ENCODE measurements at places on chromosomes 11 and 22.

DNA sequence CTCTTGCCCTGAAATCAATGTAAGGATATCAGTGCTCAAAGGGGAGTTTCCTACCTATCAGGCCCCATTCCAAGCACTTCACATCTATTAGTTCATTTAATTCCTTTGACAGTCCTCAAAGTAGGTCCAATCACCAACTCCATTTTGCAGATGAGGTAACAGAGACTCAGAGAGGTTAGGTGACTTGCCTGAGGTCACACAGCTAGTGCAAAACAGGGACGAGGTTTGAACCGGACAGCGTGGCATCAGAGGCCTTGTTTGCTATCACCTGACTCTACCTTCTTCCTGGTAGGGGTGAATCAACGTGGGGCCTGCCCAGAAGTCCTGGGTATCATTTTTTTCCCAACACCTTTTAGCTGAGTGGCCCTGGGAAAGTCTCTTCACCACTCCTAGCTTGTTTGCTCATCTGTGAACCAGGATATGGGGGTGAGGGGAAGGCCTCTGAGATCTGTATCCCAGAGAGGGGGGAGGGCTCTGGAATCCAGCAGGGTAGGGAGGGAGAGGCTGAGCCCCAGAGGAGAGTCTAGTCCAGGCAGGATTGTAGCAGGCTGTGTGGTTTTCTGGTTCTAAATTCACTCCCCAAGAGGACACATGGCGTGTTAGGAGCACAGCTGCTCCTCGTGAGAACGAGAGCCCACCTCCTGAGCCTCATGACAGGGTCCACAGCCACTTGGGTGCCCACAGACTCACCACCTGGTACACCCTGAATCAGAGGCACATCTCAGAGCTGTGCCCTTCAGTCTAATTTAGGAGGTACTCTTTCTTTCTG lies 174.7 kb downstream of the MN1 start:
- DNase-seq: no peak

DNA sequence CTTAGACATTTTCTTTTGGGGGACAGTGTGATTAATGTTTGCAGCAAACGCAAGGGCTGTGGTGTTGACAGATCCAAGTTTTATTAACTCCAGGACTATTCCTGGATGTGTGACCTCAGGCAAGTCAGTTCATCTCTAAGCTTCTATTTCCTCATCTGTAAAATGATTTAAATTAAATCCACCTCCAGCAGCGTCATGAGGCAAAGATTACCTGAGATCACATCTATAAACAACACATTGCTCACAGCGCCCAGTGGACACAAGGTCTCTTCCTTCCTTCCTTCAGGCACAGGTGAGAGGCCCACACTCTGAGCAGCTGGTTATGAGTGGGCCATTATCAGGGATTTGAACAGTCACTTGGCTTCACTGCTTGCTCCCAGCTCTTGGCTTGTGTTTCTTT lies 111.2 kb upstream of the RASSF10 start:
- no peak for DNase-seq

GRCh38 chr11:85823816-85824215 lies 12.9 kb upstream of the SYTL2 start:
- no peak for DNase-seq

DNA sequence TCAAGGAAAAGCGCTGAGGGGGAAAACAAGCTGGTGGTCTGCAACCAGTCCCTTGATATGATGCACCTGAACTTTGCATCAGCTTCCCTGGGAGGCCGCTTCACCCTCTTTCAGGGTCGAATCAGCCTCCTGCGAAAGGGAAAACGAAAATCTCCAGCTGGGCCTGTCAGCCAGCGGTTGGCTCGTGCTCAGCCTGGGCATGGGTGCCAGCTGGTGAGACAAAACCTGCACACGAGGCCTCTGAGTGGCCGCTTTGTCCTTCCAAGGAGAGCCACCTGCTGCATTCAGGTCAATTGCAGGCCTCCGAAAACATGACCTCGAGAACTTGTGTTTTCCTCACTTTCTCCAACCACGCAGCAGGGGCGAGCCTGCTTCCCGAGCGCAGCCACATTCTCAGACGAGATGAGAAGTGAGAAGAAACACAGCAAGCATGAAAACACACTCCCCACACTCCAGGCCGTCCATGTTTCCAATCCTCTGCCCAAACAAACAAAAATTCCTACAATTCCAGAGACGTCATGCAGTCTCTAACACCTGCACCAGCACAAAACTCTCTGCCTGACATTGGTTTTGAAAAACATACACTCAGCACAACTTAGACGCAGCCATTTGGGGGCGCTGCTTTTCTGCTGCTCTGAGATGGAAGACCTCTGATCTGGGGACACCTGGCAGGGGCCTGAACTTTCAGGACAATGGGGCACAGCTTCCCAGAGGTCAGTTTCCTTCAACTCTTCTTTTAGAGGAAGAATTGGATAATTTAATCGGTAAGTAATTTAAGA lies 77.1 kb downstream of the DHCR7 start:
- no peak for DNase-seq

GRCh38 chr22:18078329-18079041 lies 695 bp downstream of the PEX26 start:
- DNase-seq: peak; percentile 29

- no peak for DNase-seq
Measured at GRCh38 chr22:24108073-24108472, 73.2 kb upstream of the SUSD2 start.

- DNase-seq: no peak
Measured at GRCh38 chr11:2272946-2273280, 2.5 kb upstream of the ASCL2 start.

DNA sequence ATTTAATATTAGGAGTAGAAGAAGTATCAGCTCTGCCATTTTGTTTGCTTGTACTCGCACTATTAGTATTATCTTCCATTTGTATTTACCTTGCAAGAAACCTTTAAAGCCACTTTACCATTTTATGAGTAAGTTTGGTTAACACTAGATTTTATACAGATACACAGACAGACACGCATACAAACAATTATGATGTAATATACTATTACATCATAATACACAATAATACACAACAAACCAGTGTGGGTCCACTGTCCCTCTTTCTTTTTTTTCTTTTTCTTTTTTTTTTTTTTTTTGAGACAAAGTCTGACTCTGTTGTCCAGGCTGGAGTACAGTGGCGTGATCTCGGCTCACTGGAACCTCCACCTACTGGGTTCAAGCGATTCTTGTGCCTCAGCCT lies 170.3 kb upstream of the NARS2 start:
- DNase-seq: no peak

DNA sequence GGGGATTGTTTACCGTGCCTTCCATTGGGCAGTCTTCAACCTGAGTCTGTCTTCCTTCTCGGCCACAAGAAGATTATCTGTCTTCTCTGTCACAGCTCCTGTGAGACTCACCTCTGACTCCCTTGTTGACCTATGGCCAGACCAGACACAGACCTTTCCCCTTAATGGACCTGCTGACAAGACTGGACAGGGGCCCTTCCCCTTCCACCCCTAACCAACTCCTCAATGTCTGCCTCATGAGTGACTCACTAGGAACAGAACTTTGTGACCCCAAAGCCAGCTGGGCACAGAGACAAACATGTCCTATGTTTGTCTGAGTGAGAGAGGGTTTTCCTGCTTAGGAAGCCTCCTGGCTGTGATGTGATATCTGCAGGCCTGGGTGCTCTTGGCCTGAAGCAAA lies 405.0 kb downstream of the BRD1 start:
- no peak for DNase-seq

- no peak for DNase-seq
Measured at GRCh38 chr11:45280449-45280848, 5.7 kb downstream of the SYT13 start.

DNA sequence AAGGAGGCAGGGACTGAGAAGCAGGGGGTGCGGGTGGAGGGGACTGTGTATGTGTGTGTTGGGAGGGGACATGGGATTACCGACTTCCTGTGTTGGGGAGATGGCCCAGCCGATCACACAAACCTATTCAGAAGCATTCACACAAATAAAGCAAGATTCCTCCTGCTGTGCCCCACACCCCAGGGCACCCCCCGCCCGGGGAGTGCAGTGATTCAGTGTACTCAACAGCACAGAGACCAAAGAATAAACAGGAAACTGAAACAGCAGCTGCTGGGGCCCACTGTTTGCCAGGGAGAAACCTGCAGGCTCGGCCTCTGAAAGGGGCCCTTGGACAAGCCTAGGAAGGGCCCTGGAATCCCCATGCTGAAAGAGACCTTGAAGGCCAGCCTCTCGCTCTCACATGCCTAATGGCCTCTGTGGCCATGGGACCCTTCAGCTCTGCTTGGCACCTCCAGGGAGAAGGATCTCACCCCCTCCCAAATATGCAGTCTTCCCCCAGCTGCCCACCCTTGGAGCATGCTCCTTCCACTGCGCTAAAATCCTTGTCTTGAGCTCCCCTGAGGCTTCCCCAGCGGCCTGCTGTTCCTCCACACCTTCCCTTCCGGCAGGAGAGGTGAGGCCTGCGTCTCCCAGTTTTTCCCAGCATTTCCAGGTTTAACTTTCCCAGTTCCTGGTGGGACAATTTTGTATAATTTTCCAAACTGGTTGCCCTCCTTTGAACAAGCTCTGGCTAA lies 72.9 kb downstream of the CSNK2A3 start:
- no peak for DNase-seq

DNA sequence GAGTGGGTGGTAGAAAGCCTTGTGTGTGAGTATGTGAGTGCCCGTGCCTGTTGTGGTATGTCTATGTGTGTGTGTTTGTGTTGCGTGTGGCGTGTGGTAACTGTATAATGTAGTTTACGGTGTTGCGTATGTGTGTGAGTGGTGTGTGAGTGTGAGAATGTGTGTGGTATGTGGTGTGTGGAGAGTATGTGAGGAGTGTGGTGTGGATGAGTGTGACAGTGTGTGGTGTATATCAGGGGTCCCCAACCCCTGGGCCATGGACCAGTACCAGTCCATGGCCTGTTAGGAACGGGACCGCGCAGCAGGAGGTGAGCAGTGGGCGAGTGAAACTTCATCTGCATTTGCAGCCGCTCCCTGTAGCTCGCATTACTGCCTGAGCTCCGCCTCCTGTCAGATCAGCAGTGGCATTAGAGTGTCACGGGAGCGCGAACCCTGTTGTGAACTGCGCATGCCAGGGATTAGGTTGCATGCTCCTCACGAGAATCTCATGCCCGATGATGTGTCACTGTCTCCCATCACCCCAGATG lies 5.7 kb downstream of the UPK3A start:
- peak; percentile 73 for DNase-seq

- DNase-seq: no peak
Measured at GRCh38 chr11:116631201-116631600, 141.6 kb downstream of the BUD13 start.

DNA sequence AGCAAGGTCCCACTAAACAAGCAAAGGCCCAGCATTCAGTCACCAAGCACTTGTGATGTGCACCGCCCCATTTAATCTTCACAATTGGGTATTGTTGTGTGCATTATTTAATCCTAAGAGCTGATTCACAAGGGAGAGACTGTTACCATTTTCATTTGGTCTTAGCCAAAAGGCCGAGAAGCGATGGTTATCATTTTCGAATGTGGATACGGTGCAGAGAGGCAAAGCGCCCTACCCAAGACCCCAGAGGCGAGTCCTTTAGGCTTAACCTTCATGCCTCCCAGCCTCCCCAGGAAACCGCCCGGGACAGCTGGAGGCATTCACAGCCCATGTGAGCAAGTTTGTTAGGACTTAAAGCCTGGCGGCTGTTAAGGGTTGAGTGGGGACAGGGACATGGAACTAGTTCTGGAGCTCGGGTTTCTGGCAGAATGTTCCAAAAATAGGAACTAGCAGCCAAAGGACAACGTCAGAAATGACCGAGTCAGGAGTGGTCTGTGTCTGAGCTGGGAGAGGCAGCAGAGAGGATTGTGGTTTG lies 13.0 kb upstream of the UPK3A start:
- no peak for DNase-seq

GRCh38 chr22:17106785-17107546 lies 14.2 kb downstream of the TMEM121B start:
- no peak for DNase-seq

- no peak for DNase-seq
Measured at GRCh38 chr11:3121931-3122774, 43.0 kb downstream of the OSBPL5 start.

DNA sequence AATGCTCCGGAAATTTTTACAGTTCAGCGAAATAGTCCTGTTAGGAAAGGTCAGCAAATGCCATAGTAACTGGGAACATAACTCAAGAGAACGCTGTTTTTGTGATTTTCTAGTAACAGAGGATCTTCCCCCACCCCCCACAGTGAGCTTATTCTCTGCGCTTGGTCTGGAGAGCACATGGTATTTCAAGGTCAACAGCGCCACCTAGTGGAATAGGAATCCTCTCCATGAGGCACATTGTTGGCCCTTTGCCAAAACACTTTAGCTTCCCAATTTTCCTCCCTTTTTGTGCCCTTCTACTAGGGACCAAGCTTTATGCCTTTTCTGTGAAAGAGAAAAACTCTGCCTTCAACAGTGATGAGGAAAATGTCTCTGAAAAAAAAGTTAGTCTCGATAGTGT lies 13.2 kb upstream of the OR4C12 start:
- DNase-seq: peak; percentile 94

DNA sequence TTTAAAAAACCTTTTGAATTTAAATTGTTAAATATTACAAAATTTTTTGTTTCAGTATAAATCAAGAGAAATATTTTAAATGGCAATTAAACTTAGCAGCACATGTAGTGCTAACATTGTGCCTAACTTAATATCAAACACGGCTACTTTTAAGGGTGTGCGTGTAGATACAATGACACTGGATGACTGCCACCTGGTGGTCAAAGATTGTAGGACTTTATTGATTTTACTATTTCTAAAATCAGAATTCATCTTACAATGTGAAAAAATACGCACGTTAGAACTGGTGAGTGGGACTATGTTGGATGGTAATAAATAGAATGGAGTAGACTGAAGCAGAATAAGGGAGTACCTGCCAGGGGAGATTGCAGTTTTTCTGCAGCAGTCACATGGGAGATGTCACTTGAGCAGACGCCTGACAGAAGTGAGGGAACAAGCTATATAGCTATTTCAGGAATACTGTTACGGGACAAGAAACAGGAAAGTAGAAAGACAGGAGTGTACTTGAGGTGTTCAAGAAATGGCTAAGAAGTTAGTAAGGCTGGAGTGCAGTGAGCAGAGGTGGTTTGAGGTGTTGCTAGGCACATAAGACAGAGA lies 52.9 kb downstream of the UVRAG start:
- DNase-seq: peak; percentile 71

GRCh38 chr22:45421349-45422055 lies 8.0 kb downstream of the RIBC2 start:
- DNase-seq: no peak

DNA sequence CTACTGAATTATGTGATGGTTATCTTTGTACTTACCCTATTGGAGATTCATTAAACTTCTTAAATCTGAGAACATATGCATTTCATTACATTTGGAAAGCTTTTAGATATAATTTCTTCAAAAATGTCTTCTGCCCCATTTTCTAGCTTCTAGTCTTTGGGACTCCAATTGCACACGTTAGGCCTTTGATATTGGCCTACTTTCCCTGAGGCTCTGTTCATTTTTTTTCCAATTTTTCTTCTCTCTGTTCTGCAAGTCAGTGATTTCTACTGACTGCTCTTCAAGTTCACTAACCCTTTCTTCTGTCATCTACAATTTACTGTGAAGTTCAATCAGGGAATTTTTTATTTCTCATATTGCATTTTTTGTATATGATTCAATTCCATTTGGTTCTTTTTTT lies 43.0 kb downstream of the FZD4 start:
- no peak for DNase-seq

GRCh38 chr22:29679316-29679715 lies 40.5 kb upstream of the CABP7 start:
- DNase-seq: no peak

GRCh38 chr22:44359496-44360110 lies 46.9 kb upstream of the SHISAL1 start:
- no peak for DNase-seq

All from T47D (cell line).